Large intestine (tissue), 12 donors: ENCODE measurements at places on chromosomes 1 and 21. TPM values are rescaled to one million over a fixed set of nuclear protein-coding genes. Genes with fewer than 3 reads are reported as not detected.

The UBE2U gene
- polyA plus RNA-seq: 0.15 TPM

The ORC1 gene
- 4.2 TPM for polyA plus RNA-seq

The CIART gene
- polyA plus RNA-seq: 3.4 TPM

The NPHS2 gene
- not detected for polyA plus RNA-seq

The LDLRAD1 gene
- 0.51 TPM for polyA plus RNA-seq

The GRHL3 gene
- polyA plus RNA-seq: 0.54 TPM

The CLCA1 gene
- 2,132 TPM for polyA plus RNA-seq

The LCE1C gene
- polyA plus RNA-seq: not detected

The ESRRG gene
- polyA plus RNA-seq: 9.0 TPM

The ARHGEF11 gene
- polyA plus RNA-seq: 34.0 TPM

The ATP1A4 gene
- polyA plus RNA-seq: 0.27 TPM

GRCh38 chr1:201933840-201934430 is 12.4 kb downstream of the LMOD1 start:
- DNase-seq: no peak

DNA sequence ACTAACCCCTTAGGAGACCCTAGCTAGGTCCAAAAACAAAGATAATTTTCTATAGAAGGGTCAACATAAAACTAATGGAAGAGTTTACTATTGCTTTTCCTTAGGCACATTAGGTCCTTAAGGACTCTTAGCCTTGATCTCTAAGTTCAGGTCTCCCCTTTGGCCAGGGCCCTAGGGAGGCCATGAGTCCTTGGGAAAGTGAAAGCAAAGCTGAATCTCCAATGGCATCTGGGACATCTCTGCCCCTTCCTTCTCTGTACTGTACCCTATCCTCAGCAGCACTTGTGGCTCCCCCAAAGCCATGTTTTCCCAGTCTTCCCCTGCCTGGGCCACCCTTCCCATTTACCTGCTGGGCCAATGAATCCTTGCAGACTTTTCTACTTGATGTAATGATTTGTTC is 14.3 kb downstream of the IER5 start:
- no peak for DNase-seq

DNA sequence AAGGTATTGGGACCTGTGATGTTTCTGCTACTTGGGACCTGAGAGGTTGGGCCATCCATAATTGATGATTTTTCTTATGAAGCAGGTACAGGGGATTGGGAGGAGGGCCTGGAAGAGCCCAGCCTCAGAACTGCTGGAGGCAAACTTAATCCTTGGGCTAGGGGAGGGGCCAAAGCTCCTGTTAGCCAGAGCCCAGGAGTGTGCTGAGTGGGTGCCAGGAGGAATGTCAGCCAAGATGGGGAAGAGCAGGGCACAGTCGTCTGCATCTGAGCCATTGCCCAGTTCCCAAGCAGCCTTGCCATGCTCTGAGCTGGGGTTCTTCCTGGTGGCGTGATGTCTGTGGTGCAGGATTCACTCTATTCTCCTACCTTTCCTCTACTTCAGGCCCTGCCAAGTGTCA is 5.8 kb downstream of the MAPKAPK2 start:
- DNase-seq: no peak

- no peak for DNase-seq
These were observed 132.8 kb downstream of the NFIA start for GRCh38 chr1:61215119-61215518.

DNA sequence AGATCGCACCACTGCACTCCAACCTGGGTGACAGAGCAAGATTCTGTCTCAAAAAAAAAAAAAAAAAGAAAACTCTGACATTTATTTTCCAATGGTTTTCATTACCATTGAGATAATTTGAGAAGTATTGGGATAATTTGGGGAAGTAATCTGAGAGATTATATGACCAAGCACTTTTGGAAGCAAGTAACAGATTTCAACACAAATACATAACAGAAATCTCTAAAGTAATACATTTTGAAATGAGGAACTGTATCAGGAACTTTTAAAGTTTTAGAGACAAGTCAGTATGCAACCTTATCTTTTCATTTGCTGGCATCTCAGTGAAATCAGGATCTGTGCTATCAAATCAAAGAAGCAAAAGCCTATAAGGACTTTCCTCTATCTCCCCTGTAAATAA is 25.4 kb upstream of the SLC16A1 start:
- DNase-seq: no peak

GRCh38 chr1:65059930-65060538 is 88.0 kb upstream of the AK4 start:
- DNase-seq: no peak

GRCh38 chr1:106515375-106515774 is 541.1 kb upstream of the PRMT6 start:
- DNase-seq: no peak

GRCh38 chr1:206895325-206895724 is 1.9 kb upstream of the IL24 start:
- no peak for DNase-seq

- no peak for DNase-seq
These were observed 195.5 kb upstream of the DUSP10 start for GRCh38 chr1:221937155-221937953.

DNA sequence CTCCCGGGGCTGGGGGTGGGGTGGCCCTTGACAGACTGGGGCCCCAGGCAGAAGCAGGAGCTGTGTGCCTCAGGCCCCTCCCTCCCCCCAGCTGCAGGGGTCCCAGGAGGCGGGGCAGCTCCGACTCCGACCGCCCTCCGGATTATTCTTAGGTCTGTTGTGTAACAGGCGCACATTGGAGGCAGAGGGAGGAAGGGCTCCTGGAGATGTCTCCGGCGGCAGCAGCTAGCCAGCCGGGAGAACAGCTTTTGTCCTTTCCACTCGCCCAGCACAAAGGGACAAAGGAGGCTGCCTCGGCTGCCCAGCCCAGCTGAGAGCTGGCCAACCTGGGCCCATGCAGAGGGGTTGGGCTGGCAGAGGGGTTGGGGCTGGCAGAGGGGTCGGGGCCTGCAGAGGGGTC is 29.7 kb upstream of the PLCH2 start:
- no peak for DNase-seq

GRCh38 chr1:115300087-115300876 is 37.8 kb downstream of the NGF start:
- no peak for DNase-seq

DNA sequence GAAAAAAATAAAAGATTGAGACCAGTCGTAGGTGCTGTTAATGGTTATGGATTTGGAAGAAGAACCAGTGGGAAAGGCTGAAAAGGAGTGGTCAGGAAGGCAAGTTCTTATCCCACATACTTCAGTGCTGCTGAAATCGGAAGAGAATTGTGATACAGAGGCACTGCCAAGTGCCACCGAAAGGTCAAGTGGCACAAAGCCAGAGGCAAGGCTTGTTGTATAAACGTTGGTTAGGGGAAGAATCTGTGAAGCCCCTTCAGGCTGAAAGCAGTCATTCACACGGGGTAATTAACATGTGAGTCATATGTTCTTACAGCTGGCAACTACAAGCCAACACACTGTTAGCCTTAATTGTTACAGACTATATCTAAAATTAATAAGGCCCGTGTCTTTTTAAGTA is 48.8 kb downstream of the ZBTB40 start:
- DNase-seq: peak; percentile 21

DNA sequence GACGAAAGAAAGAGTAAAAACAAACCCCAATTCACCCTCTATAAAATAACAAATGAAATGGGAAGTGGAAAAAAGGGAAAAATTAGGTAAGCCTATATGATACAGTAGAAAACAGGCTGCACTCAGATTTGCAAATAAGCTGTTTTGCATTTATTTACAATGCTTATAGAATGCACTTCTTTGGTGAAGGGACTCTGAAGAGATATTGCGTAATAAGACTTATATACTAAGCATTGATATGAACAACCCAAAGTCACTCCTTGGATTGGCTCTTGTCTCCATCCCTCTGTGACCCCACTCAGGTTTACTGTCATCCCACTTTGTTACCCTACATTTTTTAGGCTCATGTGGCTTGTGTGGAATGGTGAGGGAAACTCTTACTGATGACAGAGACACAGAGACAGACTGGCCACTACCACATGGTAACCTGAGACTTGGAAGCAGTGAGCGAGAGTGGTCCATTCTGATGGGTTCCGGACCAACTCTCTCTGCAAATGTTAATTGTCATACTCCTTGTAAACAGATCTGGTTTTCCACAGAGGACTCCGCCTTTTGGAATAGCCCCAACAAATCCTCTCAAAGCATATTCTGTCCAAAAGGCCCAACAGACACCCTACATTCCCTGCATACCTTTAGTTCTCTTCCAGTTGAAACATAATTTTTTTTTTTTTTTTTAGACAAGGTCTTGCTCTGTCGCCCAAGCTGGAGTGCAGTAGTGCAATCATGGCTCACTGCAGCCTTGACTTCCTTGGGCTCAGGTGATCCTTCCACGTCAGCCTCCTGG is 11.0 kb downstream of the GSTM5 start:
- DNase-seq: no peak

GRCh38 chr1:52937433-52938182 is 10.5 kb downstream of the SCP2 start:
- DNase-seq: no peak

DNA sequence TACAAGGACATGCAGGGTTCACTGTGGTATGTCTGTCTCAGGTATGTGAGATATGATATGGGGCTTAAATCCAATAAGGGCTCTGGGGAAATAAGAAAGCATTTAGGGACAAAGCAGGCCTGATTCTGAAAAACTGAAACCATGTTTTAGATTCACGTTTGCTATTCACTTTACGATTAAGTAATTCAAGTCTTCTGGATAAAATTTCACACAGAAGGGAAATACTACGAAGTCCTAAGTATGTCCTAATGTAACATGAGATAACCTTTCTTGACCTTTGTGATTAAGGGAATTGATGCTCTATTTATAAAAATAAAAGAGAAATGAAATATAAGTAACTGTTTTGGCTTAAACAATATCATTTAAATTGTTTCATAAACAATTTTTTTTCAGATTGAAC is 55.4 kb downstream of the HNRNPR start:
- no peak for DNase-seq

DNA sequence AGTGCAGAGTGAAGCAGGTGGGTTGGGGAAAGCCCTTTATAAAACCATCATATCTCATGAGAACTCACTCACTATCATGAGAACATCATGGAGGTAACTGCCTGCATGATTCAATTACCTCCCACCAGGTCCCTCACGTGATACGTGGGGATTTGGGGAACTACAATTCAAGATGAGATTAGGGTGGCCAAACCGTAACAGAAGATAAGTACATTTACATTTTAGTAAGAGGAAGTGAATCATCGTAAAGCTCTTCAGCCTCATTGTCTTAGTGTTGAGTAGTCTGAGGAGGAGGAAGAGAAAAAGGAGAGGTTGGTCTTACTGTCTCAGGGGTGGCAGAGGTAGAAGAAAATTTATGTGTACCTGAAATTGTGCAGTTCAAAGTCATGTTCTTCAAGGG is 1053.4 kb upstream of the ADGRL4 start:
- DNase-seq: no peak

DNA sequence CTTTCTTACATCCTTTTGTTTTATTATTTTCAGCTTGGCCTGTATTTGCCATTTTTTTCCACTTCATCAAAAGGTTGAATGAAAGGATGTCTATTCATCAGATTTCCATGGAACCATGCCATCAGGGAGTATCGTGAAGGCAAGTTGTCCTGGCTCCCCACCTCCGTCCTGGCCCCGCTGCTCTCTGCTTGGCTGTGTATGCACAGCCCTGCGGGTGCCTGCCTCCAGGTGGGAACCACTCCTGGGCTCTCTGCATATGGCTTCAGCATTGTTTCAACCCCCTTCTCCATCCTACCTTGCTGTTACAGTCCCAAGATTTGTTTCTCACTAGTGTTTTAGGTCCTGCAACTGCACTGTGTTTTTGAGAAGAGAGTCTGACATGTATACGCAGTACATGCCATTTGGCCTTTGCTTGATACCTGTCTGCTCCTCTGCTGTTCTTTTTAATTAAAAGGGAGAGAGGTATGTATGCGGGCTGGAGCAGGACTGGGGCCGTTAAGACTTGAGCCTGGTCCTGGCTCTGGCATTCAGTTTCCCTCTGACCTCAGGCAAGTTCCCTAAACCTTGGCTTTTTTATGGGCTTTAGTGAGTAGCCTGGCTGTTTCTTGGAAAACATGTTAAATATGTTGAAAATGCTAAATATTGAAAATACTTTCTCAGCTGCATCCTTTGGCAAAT is 69.9 kb upstream of the GCLM start:
- DNase-seq: no peak

GRCh38 chr21:32572574-32573420 is 12.5 kb downstream of the TCP10L start:
- peak; percentile 33 for DNase-seq

- peak; percentile 3 for DNase-seq
These were observed 695.4 kb downstream of the BRINP3 start for GRCh38 chr1:189782295-189782694.

DNA sequence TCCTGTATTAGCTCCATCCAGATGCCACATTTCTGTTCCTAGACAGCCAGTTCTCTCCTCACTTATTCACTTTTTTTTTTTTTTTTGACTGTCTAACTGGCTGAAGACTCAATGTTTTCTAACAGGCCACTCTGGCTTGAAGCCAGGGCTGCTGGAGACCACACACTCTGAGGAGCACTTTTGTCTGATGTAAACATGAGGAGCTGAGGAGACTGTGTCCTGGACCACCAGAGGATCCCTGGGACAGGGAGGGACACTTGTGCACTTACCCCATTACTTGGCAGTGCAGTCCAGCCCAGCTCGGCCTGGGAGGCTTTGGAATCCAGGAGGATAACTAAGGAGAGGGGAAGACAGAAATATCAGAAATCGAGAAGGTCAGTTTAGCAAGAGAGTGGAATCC is 2.4 kb downstream of the EPHA10 start:
- no peak for DNase-seq

DNA sequence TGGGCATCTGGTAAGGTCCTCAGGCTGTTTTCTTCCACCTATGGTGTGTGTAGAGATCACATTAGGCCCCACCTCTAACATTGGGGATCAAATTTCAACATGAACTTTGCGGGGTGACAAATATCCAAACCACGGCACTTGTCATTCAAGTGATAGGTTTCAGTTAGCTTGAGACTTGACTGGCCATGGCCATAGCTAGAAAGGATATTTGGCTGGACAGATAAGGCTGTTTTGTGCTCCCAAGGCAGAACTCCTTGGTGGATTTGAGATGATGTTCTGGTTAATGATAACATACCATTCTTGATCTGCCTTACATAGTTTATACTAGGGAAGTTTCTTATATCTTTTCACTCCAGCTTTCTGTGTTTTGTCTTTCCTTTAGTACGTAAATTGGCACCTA is 48.5 kb downstream of the CELF3 start:
- DNase-seq: no peak

- DNase-seq: no peak
These were observed 90.9 kb downstream of the LYPLAL1 start for GRCh38 chr1:219264561-219264960.

DNA sequence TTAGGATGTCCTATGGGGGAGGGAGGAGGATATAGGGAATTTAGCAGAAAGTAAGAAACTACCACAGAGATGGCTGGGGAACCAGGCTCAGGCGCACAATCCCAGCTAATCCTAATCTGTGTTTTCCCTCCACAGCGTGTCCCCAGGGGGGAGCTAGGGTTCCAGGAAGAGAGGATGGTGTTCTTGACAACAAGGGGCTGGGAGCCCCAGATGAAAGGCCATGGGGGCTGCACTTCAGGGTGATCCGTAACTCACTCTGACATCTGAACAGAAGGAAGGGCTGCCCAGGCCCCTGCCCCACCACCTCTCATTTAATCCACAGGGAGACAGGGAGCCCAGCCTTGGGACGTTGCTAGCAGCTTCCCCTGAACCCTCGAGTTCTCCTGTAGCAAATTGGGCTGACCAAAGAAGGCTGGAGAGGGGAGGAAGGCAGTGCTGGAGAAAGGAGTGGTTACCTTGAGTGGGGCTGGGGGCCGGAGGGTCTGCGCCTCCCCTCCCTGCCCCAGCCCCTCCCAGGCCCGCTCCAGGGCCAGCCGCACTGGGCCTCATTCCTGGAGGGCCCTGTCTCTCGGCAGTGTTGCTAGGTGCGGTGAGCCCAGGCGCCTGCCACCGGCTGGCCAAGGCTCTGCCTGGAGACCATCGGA is 131.7 kb downstream of the TMEM53 start:
- no peak for DNase-seq
